Tibial nerve (tissue), 4 donors: ENCODE measurements at places on chromosomes 6 and 20. TPM values are rescaled to one million over a fixed set of nuclear protein-coding genes. Genes with fewer than 3 reads are reported as not detected.

Gene HLA-DQA2
- total RNA-seq = 0.63 TPM

Gene C6orf132
- 0.22 TPM for total RNA-seq

DNA sequence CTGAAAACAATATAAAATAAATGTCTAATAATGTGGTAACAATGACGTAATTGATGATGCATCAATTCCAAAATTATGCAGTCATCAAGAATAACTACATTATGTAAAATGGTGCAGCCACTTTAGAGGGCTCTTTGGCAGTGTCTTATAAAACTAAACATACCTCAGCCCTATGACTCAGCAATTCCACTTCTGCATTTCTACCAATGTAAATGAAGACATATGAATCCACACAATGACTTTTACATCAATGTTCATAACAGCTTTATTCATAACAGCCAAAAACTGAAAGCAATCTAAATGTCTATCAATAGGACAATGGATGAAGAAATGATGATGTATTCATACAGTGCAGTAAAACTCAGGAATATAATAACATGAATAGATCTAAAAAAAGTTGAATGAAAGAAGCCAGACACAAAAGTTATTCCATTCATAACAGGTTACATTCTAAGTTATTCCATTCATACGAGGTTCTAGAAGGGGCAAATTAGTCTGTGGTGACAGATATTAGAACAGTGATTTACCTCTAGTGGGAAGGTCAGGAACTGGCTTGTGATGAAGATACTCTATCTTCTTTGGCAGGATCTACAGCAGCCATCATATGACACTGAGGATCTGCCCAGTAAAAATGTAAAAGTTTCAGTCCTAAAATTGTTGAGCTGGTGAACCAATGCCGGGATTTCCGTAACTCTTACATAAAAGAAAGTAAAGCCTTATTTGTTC is 396.1 kb downstream of the PLCB1 start:
- no peaks in the 10 kb centered on the region for H3K4me1 ChIP-seq
- no peak overlapping the region for H3K4me3 ChIP-seq
- H3K27ac ChIP-seq = no peak overlapping the region
- no peak for DNase-seq

DNA sequence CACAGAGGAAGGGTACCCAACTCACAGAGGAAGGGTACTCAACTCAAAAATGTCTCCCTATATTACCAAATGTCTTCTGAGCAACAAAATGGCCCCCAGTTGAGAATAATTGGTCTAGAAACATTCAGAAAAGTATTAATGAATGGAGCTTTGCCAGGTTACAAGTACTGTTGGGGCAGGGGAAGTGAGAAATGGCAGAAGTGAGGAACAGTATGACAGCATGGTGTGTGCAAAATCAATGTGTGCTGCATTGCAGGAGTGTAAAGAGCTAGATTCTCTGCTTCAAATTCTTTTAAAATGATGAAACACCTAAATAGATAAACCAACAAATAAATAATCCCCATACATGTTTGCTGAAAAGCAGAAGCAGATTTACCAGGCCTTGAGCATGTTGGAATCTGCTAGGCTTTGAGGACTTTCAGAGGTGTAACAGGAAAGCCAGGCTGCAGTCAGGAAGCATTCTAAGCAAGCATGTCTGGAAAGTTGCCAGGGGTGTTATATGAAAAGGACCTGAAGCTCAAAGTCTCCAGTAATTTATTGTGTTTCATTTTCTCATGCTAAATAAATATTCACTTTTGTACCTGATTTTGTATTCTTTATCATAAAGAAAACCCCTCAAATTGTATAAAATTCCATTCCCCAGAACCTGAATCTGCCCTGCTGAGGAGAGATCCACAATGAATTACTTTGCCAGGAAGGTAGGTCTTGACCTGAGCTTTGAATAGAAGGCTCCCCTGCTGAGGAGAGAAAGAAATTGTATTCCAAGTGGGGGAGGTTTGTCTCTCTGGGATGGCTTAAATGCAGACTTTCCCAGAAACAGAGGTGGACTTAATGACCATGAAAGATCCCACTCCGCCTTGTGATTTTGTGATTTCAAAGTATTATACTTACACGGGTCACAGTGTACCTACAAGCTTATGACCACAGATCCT is 265.0 kb upstream of the MARCKS start:
- peaks cover 42% of the 10 kb centered on the region for H3K4me1 ChIP-seq
- H3K4me3 ChIP-seq = no peak overlapping the region
- no peaks in the 10 kb centered on the region for H3K36me3 ChIP-seq
- no peaks in the 10 kb centered on the region for H3K27me3 ChIP-seq

GRCh38 chr6:135586388-135586787 is 88.8 kb upstream of the AHI1 start:
- H3K36me3 ChIP-seq = no peaks in the 10 kb centered on the region
- no peak overlapping the region for H3K27ac ChIP-seq
- H3K27me3 ChIP-seq = no peaks in the 10 kb centered on the region
- no peaks in the 10 kb centered on the region for H3K4me1 ChIP-seq
- no peak for DNase-seq
- no peak overlapping the region for H3K4me3 ChIP-seq

Gene GPR63
- total RNA-seq = 0.87 TPM

GRCh38 chr6:148435386-148435785 is 92.7 kb downstream of the SASH1 start:
- peaks cover 3% of the 10 kb centered on the region for H3K4me1 ChIP-seq
- no peaks in the 10 kb centered on the region for H3K27me3 ChIP-seq
- no peak overlapping the region for H3K4me3 ChIP-seq
- DNase-seq = no peak
- no peaks in the 10 kb centered on the region for H3K36me3 ChIP-seq

DNA sequence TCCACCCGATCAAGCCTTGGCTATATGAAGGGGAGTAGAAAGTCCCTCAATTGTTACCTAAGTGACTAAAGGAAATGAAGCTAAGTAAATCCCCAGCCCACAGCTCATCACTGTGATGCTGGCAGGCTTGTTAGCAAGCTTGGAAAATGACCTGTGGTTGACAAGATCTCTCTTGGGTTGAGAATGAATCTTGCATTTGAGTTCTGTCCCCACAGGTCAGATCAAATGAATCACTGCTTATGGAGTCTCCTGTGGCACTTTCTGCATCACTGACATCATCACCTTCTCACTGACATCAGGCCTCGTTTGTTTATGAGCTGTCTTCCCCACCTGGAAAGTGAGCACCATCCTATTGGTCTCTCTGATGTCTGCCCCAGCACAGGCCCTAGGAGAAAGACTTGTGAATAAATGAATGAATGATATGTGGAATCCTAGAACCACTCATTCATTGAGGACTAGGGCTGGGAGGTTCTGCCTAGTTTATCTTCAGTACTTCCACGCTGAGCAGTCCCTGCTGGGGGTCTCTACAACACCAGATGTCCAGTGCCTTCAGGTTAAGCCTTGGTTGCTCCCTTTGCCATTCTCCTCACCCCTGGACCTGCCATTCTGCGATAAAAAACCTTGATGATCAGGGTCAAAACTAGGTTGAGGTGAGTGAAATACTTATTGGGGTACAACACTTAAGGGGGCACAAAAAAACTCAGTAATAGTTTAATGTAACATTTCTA is 318.4 kb upstream of the MOCS1 start:
- H3K4me3 ChIP-seq = no peak overlapping the region
- H3K36me3 ChIP-seq = no peaks in the 10 kb centered on the region
- H3K27ac ChIP-seq = no peak overlapping the region

Gene HLA-DMA
- 29.1 TPM for total RNA-seq

Gene LY6G5C
- total RNA-seq = not detected

GRCh38 chr6:4940416-4940815 is 63.4 kb downstream of the RPP40 start:
- peaks cover 18% of the 10 kb centered on the region for H3K36me3 ChIP-seq
- no peaks in the 10 kb centered on the region for H3K4me1 ChIP-seq
- no peaks in the 10 kb centered on the region for H3K27me3 ChIP-seq
- no peak overlapping the region for H3K4me3 ChIP-seq
- no peak for DNase-seq

Gene TRIM40
- not detected for total RNA-seq

DNA sequence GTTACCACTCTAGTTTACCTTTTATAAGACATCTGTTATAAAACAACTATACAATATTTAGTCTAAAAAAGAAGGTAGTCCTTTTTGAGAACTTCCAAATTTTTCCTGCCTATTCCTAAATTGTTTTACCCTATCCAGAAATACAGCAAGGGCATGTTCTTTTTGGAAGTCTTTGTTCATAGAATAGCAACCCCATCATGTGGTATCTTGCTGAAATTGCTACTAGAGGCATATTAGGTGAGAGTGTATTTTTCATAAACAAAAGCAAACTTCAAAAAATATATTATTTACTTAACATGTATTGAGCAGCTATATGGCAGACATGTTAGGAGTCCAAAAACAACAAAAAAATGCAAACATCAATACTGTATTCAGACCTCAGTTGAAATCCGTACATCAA is 371.8 kb upstream of the NRSN1 start:
- no peaks in the 10 kb centered on the region for H3K36me3 ChIP-seq
- no peak for DNase-seq
- H3K27ac ChIP-seq = no peak overlapping the region
- no peak overlapping the region for H3K4me3 ChIP-seq
- H3K27me3 ChIP-seq = no peaks in the 10 kb centered on the region

Gene SRMS
- total RNA-seq = not detected

- no peak overlapping the region for H3K4me3 ChIP-seq
- DNase-seq = no peak
- H3K27me3 ChIP-seq = peaks cover 9% of the 10 kb centered on the region
These were observed 28.1 kb downstream of the SLC52A3 start for GRCh38 chr20:740162-740561.

Gene FOXC1
- 46.9 TPM for total RNA-seq
